ENCODE measurements at places on chromosomes 3 and 15. TPM values are rescaled to one million over a fixed set of nuclear protein-coding genes. Genes with fewer than 3 reads are reported as not detected.

DNA sequence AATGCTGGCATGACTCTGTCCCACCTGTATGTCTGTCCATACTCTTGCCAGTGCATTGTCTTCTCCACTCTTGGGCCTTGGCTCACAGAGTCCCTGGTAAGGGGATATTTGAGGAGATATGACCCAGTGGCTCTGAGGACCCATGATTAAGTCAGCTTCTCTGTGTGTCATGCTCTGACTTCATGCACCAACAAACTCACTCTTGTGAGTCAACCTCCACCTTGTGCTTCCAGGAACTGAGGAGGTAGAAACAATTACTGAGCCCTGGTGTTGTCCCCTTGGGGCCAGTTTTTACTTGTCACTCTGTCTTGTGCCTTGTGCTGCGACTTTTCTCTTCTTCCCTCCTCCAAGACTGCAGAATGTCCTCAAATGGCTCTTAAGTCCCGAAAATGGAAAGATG lies 127.1 kb downstream of the ABHD5 start:
- DNase-seq = no peak

GRCh38 chr3:84974347-84974746 lies 15.6 kb downstream of the CADM2 start:
- no peak for DNase-seq

GRCh38 chr3:181554233-181554765 lies 157.4 kb upstream of the SOX2 start:
- no peak for DNase-seq

The NEO1 gene
- total RNA-seq = 80.1 TPM

GRCh38 chr3:141273700-141274410 lies 42.2 kb downstream of the PXYLP1 start:
- DNase-seq = no peak

GRCh38 chr3:72487078-72487765 lies 361.0 kb downstream of the SHQ1 start:
- DNase-seq = no peak

The GOLGA8R gene
- total RNA-seq = 0.82 TPM

The ROBO1 gene
- total RNA-seq = 88.7 TPM

Data from neural crest cell (in vitro differentiated cells).